ENCODE measurements at places on chromosomes 6 and 20.

GRCh38 chr20:52342913-52343312 lies 151.3 kb upstream of the ZFP64 start:
- no peak for DNase-seq

DNA sequence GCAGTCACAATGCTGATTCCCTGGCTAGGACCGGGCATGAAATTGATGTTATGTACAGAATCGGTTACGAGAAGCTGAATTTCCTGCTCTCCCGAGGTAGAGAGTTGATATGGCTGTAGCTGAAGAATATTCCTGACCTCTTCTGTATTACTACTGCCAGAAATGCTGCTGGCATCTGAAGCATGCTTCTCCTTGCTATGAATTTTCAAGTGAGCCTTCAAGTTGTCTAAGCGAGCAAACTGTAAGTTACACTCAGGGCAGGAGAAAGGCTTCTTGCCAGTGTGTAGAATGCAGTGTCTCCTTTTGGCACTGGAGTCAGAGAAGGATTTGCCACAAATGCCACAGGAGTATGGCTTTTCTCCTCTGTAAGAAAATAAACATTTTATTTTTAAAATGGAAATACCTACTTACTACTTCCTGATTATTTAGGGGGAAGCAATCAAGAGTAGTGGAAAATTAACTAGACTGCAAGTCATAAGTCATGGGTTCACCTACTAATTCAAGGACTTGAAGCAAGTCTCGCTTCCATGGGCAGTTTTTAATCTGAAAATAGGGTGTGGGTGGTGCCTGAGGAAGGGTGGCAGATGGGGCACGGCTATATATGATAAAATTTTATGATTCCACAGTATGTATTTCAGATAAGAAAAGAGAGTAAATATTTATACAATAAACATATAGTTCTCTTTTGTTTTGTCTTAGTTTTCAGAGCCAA lies 10.8 kb upstream of the MICAL1 start:
- no peak for DNase-seq

- peak; percentile 7 for DNase-seq
Observed at GRCh38 chr6:111294374-111294967, 188.5 kb downstream of the REV3L start.

DNA sequence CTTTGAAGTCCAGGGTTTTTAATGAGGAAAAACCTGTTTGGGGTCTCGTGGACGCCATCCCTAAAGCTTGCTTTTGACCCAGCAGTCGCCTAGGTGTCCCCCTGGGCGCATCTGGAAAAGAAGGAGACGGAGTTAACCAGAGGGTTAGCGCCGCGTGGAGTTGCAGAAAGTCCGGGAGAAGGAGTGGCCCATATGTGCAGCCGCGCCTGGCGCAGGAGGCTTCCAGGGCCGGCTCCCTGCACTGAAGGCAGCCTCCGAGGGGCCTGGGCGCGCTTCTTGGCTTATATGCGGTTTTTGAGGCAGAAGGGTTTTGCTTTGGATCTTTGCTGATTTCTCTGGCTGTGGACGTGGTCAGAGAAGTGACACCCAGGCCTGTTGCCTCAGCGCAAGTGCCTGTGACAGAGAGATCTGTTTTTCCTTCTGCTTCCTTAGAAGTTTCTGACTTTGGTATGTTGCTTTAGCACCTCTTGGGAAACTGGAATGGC lies 987 bp downstream of the TMEM181 start:
- DNase-seq, result peak; percentile 59

DNA sequence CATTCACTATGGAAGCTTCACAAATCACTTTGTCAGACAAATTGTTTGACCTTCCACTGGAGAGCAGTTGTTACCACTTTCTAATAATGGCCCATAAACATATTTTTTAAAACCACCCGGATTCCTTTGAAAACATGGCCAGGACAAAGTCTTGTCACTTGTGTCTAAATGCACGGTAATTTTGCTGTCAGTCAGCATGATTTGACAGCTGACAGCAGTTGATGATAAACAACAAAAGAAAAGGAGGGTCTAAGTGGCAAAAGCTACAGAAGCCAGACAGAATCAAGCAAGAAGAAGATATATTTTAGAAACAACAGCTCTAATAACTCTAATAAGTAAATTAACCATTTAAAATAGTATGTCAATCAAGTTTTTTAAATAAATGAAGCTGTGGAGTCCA lies 27.7 kb upstream of the CARMIL1 start:
- no peak for DNase-seq

GRCh38 chr6:20353134-20353533 lies 48.5 kb upstream of the E2F3 start:
- DNase-seq, result no peak

DNA sequence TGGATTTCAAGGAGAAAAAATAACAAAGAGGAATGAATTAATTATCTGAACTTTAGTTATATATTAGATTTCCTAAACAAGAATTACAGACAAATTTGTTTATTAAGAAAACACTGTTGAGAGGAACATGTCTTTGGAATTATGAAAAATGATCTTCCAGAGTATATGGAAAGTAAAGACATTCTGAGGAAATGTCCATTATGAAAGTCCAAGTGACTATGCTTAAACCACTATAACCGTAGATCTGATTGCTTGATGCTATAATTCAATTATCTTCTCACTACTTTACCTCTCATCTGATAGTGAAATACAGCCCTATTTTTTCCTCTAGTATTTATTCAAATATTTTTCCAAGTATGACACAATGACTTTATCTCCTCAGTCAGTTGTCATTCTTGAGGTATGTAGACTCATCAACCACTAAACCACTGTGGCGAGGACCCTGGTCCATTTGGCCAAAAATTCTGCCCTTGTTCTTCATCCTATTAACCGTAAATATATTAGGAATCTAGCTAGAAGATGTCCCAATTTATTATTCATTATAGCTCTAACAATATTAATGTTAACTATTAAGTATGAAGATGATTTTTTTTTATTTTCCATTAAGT lies 37.3 kb upstream of the AHI1 start:
- DNase-seq, result peak; percentile 10

- DNase-seq, result no peak
Observed at GRCh38 chr6:14921878-14922671, 323.8 kb upstream of the JARID2 start.

GRCh38 chr6:134289204-134289575 lies 28.7 kb downstream of the SGK1 start:
- no peak for DNase-seq
